ENCODE measurements at places on chromosomes 3 and 15. TPM values are rescaled to one million over a fixed set of nuclear protein-coding genes. Genes with fewer than 3 reads are reported as not detected.
A peak's percentile ranks its signal among the peaks of the same experiment; 100 is the strongest.

DNA sequence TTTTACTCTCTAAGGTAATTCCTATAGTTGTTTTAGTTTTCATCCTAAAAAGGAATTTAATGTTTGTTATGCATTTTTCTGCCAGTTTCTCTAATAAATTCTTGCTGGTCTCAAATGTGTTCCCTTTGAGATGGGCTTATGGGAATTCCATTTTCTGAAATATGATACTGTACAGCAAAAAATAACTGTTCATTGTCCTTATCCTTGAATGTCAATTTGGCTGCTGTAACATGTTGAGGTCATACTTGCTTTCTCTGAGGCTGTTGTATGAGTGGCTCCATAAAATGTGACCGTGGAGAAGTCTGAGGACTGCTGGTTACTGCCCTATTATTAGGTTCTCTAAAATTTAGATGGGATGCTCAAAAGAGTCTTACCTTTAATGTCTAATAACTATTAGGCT lies 266.5 kb downstream of the ADAMTS17 start:
- no peak overlapping the region for H3K4me3 ChIP-seq
- no peaks in the 10 kb centered on the region for H3K27me3 ChIP-seq
- H3K36me3 ChIP-seq = no peaks in the 10 kb centered on the region
- no peak for DNase-seq
- H3K27ac ChIP-seq = no peak overlapping the region
- no peaks in the 10 kb centered on the region for H3K4me1 ChIP-seq

DNA sequence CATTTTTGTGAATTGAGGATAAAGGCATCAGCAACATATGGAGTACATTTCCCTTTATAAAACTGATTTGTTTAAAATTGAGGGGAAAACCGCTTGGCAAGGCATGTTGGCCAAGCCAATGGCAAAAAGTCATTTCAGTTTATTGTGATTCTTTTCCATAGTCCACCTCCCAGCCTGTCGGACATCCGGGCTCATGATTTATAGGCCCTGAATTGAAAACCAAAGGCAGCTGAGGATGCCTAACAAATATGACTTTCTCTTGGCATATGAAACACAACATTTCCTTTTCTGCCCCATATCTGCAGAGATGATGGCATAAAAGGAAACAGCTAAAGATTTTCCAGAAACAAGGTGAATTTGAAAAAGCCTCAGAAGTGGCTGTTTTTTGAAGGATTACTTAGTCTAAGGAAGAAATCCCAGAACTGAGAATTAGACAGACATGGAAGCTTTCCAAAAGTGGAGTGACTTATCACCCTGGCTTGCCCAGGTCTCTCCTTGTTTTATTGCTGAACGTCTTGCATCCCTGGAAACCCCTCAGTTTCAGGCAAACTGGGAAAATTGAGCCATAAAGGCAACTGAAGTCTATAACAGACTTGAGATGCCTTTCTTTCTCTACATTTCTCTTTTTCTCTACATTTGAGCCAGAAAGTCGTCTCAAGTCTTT lies 74.0 kb downstream of the COL8A1 start:
- H3K4me3 ChIP-seq = no peak overlapping the region
- H3K27me3 ChIP-seq = peaks cover 6% of the 10 kb centered on the region
- DNase-seq = no peak
- H3K36me3 ChIP-seq = no peaks in the 10 kb centered on the region

DNA sequence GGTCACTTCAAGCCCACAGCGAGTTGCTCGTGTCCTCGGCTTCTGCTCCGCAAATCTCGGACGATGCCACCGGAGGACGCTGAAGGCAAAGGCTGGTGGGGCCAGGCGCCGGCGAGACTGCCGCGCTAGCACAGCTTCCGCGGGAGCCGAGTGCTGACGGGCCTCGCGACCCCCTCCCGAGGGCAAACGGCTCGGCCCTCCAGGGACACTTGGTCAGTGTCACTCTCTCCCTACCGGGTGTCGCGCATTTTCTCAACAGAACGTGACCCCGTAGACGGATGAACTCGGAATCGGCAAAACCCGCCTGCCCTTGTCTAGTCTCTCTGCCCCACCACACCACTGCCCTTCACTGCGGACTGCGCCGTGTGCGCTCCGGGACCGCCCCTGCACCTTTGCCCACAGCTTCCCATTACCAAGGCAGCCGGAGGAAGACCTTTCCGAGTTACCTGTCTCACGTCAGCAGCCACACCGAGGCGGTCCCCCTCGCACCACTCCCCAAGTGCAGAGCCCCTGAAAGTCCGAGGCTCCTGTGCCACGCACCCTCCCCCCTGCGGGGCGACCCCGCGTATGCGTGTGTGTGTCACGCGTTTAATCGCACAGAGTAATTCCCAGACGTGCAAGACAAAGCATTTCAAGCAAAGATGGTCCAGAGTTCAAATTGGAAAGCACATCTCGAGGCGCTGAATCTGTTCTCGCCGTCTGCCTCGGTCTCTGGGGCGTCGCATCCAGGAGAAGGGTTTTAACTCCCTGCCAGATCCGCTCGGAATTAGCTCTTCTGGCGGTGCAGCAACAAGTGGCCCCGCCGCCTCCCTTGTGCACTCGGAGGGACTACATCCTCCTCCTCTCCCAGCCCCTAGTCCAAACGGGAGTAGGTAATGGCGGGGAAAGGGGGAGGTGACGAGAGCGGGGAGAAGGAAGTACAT lies 245.0 kb upstream of the TOPAZ1 start:
- H3K36me3 ChIP-seq = peaks cover 1% of the 10 kb centered on the region
- H3K27ac ChIP-seq = no peak overlapping the region
- H3K4me3 ChIP-seq = peak overlapping the region; percentile 58

DNA sequence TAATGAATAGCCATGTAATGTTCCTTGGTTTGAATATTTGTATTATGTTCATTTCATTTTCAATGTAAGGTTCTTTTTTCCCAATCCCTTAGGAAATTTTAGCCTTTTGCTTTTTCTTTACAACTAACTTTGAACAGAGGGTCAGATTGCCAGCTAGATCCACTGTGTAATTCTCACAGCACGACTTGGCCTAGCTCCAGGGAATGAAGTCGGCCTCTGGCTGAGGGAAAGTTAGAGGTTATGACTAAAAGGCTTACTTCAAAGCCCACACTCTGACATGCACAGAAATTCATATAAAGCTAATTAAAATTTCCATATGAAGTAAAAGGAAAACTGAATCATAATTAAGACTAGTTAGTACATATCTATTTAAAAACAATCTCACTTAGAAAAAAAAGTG lies 38.7 kb downstream of the ROBO1 start:
- H3K27ac ChIP-seq = no peak overlapping the region
- H3K4me3 ChIP-seq = no peak overlapping the region
- no peaks in the 10 kb centered on the region for H3K27me3 ChIP-seq
- H3K4me1 ChIP-seq = no peaks in the 10 kb centered on the region

- H3K4me3 ChIP-seq = no peak overlapping the region
- no peaks in the 10 kb centered on the region for H3K27me3 ChIP-seq
- no peaks in the 10 kb centered on the region for H3K36me3 ChIP-seq
- H3K27ac ChIP-seq = no peak overlapping the region
Measured at GRCh38 chr15:89765694-89766093, 10.4 kb upstream of the MESP2 start.

- no peak overlapping the region for H3K27ac ChIP-seq
- H3K27me3 ChIP-seq = no peaks in the 10 kb centered on the region
- H3K4me3 ChIP-seq = no peak overlapping the region
- no peaks in the 10 kb centered on the region for H3K4me1 ChIP-seq
Measured at GRCh38 chr15:52208306-52208946, 17.2 kb upstream of the GNB5 start.

DNA sequence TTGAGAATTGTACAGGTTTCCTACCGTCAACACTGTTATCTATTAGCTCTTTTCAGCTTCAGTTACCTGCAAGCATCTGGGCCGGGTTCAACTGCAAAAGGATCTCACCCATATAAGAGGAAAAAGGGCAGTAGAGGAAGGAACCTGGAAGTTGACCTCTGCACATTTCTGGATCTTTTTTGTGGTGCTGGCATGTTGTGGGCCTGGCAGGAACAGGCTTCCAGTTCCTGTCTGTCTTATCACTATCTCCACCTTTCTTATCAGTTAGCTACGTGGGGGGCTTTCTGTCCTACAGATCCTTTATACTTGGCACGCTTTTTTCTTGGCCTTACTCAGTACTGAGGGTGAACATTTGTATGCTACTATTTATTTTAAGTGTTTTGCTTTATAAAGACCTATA lies 42.2 kb upstream of the TJP1 start:
- peaks cover 28% of the 10 kb centered on the region for H3K27me3 ChIP-seq
- H3K4me1 ChIP-seq = no peaks in the 10 kb centered on the region
- no peak overlapping the region for H3K27ac ChIP-seq
- no peak overlapping the region for H3K4me3 ChIP-seq

DNA sequence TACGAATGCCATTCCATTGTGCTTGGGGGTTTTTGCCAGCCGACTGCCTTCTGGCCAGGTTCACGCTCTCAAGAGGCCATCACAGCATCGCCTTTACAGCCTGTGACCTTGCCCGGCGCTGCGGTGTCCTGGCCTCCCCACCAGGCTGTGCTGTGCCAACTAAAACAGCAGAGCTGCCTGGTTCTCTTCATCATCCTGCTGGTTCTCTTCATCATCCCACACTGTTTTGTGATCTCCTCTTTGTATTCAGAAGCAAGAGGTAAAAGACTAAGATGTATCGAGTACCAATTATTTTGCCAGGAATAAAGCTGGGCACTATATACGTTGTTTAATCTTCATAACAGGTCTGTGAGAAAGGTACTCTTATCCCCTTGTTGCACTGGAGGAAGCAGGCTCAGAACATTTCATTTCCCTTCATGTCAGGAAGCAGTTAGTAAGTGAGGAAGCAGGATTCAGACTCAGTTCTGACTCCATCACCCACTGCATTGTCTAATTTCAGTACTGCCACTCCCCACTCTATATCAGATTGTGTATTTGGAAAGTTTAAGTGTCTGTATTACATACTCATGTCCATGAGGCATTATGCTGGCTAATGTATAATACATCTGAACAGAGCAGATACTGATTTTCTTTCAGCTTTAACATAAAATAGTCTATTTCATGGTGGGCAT lies 92.7 kb downstream of the LRRC28 start:
- DNase-seq = peak; percentile 47
- H3K4me1 ChIP-seq = peaks cover 12% of the 10 kb centered on the region
- H3K27ac ChIP-seq = no peak overlapping the region
- no peaks in the 10 kb centered on the region for H3K36me3 ChIP-seq

- H3K27ac ChIP-seq = no peak overlapping the region
- no peak for DNase-seq
- no peaks in the 10 kb centered on the region for H3K27me3 ChIP-seq
- H3K36me3 ChIP-seq = no peaks in the 10 kb centered on the region
- no peak overlapping the region for H3K4me3 ChIP-seq
Measured at GRCh38 chr15:98155356-98155755, 194.9 kb downstream of the ARRDC4 start.

The FANCD2OS gene
- not detected for total RNA-seq

The MAGEL2 gene
- total RNA-seq = not detected
